ENCODE measurements at places on chromosomes 2 and 18.

GRCh38 chr2:32478889-32479620 is 122.2 kb downstream of the BIRC6 start:
- DNase-seq, result peak; percentile 59

- no peak for DNase-seq
These were observed 12.0 kb upstream of the NRP2 start for GRCh38 chr2:205670292-205670691.

- DNase-seq, result no peak
These were observed 909 bp downstream of the NFATC1 start for GRCh38 chr18:79396431-79397246.

DNA sequence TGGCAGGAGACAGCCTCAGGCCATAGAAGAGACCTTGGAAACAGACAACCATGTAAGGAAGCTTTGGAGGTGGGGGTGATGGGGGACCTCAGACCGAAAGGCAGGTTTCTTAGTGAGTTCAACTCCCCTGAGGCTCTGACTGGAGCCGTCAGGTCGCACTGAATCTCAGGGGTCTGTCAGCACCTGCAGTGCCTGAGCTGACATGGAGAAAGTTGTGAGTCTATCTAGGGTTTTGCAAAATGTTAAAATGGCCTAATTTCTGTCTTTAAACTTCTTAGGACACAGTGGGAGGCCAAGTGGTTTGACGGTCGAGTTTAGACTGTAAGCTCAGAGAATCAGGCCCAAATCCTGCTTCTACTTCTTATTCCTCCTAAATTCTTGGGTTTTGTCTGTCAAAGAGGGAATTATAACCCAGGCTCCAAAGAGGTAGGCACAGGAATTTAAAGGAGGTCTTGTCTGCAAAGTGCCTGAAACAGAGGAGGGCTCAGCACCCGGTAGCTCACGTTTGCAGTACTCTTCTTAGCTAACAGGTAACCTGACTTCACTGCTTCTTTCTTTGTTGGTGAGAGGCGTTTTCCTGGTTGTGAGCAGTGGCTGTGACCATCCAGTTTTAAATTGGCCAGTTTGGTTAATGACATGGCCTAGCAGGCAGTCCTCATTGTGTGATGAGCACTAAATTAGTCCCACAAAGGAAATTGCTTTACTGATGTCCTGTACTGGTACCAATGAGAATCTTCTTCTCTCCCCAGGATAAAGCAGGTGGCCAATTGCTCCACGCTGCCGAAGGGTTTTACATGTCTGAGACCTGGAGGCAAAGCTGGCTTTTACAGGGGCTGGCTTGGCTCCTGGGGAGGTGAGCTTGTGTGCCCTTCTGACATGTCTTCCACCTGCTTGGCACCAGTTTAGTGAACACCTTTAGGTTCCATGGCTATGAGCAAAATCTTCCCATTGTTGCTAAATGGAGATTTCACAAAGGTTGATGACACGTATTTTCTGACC is 95.7 kb downstream of the MYCN start:
- no peak for DNase-seq

DNA sequence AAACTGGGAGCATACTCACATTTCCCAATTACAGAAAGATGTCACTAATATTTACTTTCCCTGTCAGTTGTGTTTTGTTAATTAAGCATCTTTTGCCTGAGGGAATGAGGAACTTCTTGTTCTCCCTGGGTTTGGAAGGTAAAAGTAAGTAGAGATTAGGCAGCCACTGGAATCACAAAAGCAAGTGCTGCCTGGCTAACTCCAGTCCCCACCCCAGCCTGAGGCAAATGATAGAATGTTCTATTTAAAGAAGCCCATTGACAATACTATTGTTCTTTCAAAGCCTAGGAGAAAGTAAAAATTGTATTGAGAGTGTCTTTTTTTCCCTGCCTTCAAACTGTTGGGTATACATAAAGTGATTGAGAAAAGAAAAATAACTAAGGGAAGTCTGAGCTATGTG is 93.8 kb downstream of the MBD2 start:
- no peak for DNase-seq

DNA sequence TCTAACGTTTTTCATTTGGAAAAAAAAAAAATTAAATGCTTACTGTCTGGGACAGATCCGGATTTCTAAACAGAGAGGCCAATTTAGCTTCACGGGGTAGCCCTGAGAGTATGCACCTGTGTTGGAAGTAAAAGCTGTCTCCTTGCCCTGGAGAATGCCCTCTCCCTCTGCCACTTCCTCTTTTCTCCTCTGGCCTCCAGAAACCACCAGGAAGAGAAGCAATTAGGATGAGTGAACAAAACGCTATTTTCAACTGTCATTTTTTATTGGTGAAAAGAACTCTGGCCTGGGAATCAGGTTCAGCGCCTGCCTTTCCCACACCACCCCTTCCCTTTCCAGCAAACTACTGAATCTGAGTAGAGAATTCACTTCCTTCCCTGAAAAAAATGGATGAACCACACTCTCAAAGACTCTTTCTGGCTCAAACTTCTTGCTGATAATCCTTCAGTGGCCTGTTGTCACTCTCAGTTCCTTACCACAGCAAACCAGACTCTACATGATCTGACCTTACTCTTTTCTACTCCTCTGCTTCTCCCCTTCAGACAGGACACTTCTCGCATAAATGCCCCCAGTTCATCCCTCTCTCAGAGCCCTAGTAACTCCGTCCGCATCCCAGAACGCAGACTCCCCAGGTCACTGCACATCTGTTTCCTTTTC is 29.8 kb downstream of the KLF7 start:
- DNase-seq, result no peak

DNA sequence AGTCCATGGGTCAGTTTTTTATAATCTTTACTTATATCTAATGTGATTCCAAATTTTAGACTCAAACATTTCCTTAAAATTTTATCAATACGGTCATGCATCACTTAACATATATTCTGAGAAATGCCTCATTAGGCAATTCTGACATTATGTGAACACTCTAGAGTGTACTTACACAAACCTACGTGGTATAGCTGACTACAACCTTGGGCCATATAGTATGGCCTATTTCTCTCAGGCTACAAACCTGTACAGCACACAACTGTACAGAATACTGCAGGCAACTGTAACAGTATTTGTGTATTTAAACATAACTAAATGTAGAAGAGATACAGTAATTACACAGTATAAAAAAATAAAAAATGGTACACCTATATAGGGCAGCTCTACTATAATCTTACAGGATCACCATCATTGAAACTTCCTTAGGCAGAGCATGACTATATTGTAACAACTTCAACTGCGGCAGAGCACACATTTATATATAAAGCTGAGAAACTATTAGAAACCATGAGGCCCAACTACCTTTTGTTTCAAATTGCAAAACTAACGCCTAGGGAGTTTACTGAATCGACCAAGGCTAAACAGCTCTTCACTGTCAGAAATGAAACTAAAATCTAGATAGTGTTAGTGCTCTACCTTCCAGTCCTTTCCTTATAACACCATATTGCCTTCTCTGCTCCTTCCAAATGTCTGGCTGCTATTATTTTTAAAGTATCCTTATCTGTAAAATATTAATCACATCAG is 6.9 kb downstream of the YES1 start:
- no peak for DNase-seq

GRCh38 chr18:70461323-70462077 is 172.7 kb downstream of the SOCS6 start:
- DNase-seq, result no peak

GRCh38 chr2:232486558-232487384 is 863 bp downstream of the ECEL1 start:
- DNase-seq, result no peak

- peak; percentile 68 for DNase-seq
These were observed 135.3 kb downstream of the CTIF start for GRCh38 chr18:48673853-48674721.

DNA sequence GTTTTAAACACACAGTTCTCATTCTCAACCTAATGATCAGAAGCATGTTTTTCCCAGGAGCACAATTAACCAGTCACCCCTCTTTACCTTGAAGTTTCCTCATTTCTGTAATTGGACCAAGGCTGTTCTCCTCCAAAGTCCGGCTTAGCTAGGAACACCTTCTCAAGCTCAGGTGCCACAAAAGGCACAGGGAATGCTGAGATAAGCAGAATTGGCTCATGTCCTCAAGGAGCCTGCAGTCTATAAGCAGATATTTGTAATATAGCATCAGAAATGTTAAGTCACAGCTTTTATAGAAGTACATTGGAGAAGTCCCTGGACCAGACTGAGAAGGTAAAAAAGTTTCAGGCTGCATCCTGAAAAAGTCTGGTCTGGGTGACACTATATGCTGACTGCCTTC is 20.7 kb downstream of the OSR1 start:
- no peak for DNase-seq

DNA sequence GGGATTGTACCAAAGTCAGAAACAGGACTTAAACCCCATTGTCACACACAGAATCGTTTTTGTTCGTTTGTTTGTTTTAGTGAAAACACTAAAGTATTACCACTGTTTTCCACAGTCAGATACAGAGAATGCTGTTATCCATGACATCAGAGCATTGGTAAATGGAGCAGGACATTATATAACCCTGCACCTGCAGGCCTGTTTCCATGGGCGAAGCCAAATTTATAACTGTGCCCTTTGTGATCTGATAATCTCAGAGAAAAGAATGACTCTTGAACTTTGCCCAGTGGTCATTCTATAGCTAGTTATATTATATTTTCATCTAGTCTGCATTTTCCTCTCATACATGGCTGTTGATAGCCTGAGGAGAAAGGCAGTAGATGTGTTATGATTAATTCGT is 217.6 kb downstream of the TMEM182 start:
- no peak for DNase-seq

- no peak for DNase-seq
These were observed 38.9 kb downstream of the PRKRA start for GRCh38 chr2:178412047-178412446.

DNA sequence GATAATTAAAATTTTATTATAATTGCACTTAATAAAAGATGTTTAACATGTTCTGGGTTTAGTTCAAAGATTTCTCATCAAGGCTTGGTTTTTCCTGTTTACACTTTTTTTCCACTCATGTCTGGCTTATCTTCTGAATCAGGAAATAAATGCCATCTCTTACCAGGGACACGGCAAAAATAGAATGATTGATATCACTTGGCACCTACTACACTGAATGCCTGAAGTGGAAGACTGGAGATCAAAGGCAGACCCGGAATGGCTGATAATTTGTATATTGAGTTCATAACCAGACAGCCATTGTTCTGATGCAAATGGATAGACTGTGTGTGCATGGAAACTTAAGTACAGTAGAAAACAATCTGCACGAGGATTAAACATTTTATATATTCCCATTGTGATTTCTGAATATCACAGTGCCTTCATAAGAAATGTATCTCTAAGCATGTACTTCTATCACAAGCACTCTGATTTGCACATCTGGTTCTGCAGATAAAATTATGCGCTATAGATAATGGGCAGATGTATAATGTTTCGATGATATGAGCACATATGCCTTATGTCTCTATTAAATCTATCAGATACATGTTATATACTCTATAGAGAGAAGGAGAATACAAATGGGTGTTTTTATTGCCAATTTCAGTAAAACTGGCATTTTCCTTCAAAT is 304.8 kb downstream of the RND3 start:
- no peak for DNase-seq

DNA sequence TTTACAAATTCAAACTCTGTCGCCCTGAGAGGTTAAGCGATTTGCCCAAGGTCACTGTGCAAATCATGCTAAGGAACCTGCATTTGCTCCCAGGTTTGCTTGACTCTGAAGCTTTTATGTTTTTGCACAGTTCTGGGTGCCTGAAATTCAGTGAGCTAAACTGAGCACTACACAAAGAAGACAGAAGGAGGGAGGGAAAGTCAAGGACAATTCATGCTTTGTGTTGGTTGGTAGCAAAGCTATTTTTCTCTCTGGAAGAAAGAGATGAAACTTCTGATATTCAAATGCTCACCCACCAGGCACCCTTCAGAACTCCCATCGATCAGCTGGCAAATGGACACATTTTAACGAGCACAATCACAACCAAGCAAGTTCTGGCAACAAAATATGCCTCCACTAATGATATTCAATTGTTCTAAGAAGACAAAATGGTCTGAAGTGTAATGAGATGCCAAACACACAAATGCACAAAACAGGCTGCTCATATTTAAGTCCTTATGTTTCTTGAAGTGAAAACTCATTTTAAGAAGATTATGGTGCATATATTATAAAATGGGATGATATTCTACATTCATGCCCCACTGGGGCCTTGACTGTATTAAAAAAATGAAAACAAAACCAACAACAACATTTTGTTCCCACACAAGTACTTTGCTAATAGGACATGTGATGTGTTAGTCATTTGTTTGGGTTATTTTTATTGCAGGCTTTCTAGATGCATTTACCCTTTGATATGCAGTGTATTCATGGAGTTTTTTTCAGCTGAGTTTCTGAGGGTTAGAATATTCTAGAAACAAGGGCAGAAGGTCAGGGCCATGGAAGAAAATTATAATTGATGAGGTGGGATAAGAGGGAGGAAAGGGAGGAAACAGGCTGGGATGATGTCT is 445.6 kb upstream of the CELF4 start:
- DNase-seq, result no peak

DNA sequence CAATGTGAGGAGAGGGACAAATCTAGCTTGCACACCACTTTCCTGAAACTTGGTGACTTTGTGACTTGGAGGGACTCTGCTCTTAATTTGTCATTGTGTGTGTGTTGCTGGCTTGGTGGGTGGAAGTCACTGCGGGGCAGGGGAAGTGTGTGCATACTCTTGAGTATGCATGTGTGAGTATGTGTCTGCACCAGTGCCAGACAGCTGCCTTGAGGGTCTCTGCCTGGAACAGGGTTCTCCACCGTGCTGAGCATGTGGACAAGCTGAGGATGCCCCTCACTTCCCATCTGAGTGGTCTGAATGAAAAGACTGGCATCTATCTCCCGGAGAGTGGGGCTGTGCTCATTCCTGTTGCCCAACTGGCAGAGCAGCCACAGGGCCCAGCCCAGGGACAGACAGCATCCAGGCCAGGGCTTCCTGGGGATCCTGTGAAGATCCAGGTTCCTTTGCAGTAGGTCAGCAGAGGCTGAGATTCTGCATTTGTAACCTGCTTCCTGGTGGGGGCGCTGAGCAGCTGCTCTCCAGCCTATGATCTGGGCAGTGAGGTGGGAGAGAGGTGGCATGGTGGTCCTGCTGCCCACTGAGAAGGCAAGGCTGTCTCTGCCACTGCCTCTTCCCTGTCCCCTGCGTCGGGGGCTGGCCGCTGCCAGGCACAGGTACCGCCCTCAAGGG is 138.9 kb upstream of the HAAO start:
- DNase-seq, result no peak

DNA sequence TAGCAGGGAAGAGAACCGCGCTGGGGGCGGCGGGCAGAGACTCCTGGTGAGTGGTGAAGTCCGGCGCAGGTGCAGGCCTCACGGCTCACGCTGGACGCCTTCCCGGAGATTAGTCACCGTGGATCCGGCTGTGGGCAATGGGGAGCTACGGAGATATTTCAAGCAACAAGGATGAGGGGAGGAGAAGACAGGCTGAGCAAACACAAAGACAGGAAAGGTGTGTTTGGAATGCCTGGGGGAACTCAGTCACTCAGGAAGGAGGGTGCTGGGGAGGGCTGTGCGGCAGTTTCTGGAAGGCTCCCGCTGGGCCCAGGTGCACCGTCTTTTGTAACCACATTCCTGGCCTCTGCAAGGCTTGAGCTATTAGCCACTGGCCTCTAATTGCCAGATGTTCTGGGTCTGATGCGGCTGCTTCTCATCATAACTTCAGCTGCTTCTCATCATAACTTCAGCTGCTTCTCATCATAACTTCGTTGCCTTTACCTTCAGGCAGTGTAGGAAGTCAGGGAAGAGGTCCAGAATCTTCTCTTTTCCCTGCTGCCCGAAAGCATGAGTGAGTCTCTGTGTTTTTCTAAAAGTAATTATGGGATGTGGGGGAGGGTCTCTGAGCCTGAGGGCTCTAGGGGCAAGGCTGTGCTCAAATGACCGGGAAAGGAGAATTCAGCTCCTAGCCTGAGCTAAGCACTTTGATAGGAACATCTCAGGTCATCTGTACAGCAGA is 118.9 kb downstream of the PXDN start:
- peak; percentile 81 for DNase-seq
